ENCODE measurements at places on chromosomes 7 and 10.

- DNase-seq: peak; percentile 37
These were observed 58.9 kb downstream of the SH2D4B start for GRCh38 chr10:80596391-80597257.

- no peak for DNase-seq
These were observed 71.8 kb upstream of the SYPL1 start for GRCh38 chr7:106183952-106184351.

DNA sequence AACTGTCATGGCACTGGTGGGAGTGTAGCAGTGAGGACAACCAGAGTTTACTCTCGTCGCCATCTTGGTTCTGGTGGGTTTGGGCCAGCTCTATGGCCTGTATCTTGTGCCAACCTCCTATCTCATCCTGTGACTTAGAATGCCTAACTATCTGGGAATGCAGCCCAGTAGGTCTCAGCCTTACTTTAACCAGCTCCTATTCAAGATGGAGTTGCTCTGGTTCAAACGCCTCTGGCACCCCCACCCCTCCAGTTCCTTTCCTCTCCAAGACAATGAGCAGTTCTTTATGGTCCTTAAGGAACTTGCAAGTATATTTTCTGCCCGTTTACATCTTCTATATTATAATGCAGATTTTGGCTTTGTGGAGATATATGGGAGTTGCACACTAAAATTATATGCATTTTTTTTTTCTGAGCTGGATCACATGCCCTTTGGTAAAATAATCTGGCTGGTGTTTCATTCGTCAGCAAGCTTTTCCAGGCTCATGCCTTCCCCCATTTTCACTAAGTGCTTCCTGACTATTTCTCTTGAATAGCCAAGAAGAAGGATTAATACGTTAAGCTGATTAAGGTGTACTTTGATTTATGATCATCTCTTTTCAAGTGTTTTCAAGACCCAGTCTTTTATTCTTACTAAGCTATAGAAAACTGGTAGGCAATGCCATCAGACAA is 11.2 kb upstream of the WIPF3 start:
- DNase-seq: no peak

- DNase-seq: no peak
These were observed 222.5 kb upstream of the PITRM1 start for GRCh38 chr10:3395041-3395440.

- no peak for DNase-seq
These were observed 102.7 kb downstream of the GPR37 start for GRCh38 chr7:124662937-124663336.

DNA sequence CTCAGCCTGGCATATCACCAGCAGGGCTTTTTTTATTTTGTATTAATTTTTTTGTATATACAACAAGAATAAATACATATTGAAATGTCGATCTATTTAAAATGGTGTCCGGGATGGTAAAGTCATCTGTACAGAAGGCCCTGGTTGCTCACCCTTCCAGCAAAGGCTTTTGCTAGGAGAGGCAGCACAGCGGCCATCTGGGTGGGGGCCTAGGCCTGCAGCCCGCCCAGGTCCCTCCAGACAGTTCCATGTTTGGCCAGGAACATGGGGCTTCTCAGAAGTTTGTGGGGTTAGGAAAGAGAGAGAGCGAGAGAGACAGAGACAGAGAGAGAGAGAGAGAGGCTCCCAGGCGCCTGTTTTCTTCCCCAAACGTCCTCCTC is 152.6 kb upstream of the LYZL2 start:
- DNase-seq: no peak

GRCh38 chr10:45463244-45464116 is 89.5 kb downstream of the ALOX5 start:
- no peak for DNase-seq

GRCh38 chr10:103784723-103785418 is 70.5 kb downstream of the SH3PXD2A start:
- no peak for DNase-seq

DNA sequence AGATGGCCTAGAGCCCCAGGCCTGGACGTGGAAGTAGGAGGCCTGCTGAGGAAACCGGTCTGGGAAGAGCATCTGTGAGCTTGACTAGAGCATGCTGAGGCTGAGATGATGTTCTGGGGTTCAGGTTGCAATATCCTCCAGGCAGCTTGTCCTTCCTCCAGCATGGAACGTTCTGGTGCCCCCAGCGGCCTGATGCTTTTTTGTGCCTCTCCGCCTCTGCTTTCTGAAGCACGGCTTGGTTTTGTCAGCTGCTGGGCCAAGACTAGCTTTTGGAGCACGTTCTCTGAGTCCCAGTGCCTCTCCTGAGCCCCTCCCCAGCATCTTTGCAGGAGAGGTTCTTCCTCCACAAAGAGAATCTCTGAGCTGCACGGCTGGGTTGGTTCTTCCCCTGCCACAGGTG is 682.0 kb upstream of the FOXK1 start:
- no peak for DNase-seq

DNA sequence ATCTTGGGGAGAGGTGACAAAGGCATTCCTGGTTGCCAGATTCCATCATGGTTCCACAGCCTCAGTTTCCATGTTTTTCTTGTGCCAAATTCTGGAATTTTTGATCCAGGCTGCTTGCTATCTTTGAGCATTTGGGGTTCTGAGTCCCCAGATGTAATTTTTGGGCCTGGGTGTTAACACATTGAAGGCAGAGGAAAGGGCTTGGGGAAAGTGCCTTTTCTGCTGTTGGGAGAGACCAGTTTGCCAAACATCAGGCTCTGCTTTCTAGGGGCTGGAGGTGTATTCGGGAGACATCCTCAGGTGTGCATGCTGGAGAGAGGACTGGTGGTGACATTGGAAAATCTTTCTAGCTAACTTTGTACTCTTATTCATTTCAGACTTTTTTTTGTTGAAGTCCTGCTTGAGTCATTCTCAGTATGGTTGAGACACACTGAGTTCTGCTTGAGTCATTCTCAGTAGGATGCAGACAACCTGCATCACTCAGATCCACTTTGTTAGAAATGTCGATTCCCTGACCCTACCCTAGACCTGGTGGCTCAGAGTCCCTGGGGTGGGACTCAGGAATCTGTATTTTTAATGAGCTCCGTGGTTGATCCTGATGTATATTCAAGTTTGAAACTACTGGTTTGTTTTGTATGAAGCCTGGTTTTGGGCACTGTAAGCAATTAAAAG is 101.0 kb downstream of the LRMDA start:
- no peak for DNase-seq

DNA sequence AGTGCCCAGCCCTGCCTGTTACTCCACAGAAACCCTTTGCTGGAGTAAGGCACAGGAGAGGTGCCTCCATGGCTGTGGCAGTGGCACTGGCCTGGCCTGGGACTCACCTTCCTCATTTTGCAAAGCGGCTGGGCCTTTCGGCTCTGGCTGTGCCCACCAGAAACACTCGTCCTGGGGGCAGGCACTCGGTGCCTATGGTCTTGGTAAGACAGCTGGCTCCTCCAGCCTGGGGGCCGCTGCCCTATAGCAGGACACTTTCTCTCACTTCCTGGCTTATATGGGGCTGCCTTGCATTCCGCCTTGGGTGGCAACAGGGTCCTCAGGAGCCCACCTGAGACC is 13.2 kb downstream of the ZMIZ1 start:
- no peak for DNase-seq

DNA sequence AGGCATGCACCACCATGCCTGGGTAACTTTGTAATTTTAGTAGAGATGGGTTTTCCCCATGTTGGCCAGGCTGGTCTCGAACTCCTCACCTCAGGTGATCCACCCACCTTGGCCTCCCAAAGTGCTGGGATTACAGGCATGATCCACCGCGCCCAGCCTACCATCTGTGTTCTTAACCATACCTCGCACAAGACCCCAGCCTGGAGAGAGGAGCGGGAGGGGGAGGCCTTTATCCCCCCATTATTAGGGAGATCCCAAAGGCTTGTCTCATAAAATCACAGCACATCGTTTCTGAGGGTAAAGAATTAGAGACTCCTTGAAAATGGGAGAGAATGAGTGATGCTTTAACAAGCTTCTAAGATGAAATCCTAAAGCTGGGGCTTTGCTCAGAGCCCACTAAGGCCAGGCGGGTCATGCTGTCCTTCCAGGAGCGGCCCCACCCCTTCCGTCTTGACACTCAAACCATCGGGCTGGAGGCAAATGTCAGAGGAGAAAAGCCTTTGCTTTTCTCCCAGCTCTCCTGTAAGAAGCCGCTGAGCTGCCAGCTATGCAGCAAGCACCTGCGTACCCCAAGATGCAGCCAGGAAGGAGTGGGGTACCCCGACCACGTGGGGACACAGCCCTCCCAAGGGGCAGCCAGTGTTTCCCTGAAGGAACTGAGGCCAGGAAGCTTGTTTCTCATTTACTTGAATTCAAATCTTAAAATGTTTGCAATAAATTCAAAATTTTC is 339.7 kb downstream of the PTPRN2 start:
- no peak for DNase-seq

DNA sequence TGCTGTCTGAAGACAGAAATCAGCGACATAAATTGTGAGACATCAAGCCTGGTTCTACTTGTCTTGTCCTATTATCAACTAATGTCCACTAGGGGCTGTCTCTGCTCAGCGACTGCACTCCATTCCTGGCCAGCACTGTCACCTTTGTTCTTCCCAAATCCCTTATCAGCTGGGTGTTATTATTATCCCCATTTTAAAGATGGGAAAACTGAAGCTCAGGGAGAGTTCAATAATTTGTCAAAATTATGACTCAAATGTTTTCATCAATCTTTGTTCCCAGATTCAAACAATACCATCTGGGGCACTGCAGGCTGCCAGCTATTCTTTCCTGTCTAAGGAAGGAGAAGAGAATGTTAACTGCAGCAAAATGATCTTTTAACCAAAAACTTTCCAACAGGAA is 431.6 kb upstream of the NFE2L3 start:
- no peak for DNase-seq

GRCh38 chr10:75191821-75192568 is 18.6 kb upstream of the VDAC2 start:
- DNase-seq: no peak

GRCh38 chr10:42998481-42999384 is 78.1 kb upstream of the RET start:
- no peak for DNase-seq

GRCh38 chr10:127292888-127293287 is 96.5 kb upstream of the INSYN2A start:
- no peak for DNase-seq

GRCh38 chr7:80763704-80764103 is 125.3 kb downstream of the CD36 start:
- DNase-seq: no peak

DNA sequence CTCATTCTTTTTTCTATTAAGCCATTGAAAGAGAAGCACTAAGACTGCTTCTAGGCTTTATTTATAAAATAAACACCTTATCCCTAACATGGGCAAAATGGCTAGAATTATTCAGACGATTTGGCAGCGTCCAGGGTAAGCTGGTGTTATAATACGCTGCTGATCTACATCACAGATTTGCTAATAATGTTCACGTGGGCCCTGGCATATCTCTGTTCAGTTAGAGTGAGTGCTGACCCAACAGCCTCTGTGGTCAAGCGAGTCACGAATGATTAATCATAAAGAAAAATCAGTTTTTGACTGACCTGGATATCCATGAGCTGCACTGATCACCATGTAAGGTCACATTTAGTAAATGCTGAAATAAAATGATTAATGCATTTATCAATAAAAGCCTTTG is 28.4 kb upstream of the CBLL1 start:
- no peak for DNase-seq

DNA sequence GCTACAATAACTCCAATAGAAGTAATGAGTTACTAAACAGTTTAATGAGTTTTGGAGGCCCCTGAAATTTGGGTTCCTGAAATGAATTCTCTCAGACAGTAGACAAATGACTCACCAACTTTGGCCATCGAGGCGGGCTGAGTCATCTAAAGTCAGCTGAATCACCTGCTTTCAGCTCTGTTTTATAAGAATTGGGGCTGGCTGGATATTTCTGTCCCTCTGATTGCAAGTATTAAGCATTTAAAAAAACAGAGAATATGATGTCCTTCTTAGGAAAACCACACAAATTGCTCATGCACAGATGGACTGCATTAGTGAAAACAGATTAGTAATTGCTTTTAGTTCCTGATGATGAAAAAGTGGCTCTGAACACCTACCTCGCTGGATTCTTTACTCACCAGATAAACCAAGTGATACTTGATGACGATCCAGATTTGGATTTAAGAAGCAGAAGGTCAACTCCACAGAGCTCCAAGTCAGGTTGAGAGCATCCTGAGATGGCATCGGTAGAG is 59.1 kb downstream of the ZNF365 start:
- peak; percentile 62 for DNase-seq

DNA sequence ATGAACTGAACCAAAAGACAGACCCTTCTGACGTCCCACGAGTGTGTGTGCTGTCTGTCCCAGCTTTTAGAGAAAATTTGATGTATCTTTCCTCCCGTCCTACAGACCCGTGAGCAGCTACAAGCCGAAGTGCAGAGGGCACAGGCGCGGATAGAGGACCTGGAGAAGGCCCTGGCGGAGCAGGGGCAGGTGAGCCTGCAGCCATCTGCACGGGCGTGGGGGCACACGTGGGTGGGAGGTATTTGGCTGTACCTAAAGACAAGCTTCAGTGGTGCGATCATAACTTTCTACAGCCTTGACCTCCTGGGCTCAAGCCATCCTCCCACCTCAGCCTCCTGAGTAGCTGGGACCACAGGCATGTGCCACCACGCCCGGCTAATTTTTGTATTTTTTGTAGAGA is 41.7 kb upstream of the DPYSL4 start:
- no peak for DNase-seq

- DNase-seq: no peak
These were observed 17.3 kb downstream of the WDFY4 start for GRCh38 chr10:48701941-48702340.

DNA sequence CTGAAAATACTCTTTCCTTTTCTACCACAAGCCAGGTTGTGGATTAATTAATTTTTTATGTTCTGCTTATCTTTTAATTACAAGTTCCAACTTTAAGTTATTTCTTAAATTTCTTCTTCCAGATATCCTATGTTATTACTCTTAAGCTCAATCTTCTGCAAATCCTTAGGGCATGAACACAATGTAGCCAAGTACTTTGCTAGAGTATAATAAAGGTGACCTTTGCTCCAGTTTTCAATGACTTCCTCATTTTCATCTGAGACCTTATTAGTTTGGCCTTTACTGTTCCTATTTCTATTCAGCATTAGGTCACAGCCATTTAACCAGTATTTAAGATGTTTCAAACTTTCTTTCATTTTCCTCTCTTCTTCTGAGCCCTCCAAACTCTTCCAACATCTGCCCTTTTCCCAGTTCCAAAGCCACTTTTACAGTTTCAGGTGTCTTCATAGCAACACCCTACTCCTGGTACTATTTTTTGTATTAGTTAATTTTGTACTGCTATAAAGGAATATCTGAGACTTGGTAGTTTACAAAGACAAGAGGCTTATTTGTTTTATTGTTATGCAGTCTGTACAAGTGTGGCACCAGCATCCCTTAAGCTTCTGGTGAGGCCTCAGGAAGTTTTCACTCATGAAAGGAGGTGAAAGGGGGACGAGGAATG is 886.2 kb upstream of the GHITM start:
- no peak for DNase-seq

DNA sequence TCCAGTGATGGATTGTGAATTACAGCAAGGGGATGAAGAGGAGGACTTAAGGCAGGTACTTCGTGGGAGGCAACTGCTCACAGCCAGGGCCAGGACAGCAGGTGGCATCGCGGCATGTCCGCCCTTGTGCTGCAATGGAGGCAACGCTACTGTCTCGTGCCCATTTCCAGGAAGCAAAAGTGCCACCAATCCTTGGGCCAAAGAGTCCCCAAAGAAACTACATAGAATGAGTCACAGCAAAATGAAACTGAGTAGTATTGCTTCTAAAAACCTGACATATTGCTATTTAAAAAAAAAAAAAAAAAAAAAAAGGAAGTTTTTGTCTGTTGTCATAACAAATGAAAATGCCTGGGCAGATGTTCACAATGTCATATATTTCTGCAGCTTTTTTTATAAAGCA is 46.6 kb downstream of the RSU1 start:
- DNase-seq: no peak

GRCh38 chr7:66279912-66280311 is 74.8 kb downstream of the TPST1 start:
- DNase-seq: no peak

Measured in stimulated activated CD4-positive, alpha-beta T cell treated with anti-CD3 and anti-CD28 coated beads, TNF-alpha, amount 100 ng/mL, for 24 hours (primary cell).